ENCODE measurements at places on chromosomes 1 and 21.

DNA sequence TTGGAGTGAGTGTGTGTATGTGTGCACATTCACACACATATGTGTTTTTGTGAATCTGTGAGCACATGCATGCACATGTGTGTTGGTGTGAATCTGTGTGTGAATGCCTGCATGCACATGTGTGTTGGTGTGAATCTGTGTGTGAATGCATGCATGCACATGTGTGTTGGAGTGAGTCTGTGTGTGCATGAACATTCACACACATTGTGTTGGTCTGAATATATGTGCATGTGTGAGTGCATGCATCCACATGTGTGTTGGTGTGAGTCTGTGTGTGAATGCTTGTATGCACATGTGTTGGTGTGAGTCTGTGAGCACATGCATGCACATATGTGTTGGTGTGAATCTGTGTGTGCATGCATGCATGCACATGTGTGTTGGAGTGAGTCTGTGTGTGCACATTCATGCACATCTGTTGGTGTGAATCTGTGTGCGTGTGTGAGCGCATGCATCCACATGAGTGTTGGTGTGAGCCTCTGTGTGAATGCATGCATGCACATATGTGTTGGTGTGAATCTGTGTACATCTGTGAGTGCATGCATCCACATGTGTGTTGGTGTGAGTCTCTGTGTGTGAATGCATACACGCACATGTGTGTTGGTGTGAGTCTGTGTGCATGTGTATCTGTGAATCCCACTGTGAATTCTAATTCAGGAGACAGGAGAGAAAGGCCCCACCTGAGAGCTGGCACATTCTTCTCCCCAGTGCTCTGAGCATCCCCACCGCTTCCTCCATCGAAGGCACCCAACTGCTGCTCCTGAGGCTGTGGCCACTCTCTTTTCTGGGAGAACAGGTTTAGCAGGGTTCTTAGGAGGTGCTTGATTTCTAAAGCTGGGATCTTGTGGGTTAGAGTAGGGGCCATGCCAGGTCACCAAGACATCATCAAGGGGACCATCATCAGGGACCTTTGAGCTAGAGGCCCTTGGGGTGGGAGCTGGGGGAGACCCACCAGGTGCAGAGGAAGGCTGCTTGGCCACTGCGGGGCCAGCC lies 117.5 kb upstream of the ARHGEF16 start:
- DNase-seq: no peak

GRCh38 chr1:19676438-19676922 lies 11.8 kb downstream of the HTR6 start:
- DNase-seq: no peak

- DNase-seq: no peak
Measured at GRCh38 chr1:9573723-9574122, 15.0 kb upstream of the TMEM201 start.

DNA sequence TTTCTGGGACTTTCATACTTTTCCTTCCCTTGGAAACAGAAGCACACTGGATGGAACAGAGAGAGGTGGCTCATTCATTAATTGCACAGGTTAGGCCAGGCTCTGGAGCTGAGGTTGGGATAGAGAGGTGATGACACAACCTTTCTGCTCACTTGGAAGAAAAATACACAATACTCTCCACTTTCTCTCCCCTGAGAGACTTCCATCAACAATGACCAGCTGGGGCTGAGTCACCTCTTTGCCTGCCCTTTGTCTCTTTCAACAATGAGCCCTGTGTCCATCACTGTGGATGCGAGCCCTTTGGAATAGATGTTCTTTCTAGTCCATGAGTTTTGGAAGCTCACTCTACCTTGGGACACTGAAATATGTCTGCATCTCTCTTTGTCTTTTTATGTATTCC lies 43.1 kb downstream of the ATP2B4 start:
- no peak for DNase-seq

DNA sequence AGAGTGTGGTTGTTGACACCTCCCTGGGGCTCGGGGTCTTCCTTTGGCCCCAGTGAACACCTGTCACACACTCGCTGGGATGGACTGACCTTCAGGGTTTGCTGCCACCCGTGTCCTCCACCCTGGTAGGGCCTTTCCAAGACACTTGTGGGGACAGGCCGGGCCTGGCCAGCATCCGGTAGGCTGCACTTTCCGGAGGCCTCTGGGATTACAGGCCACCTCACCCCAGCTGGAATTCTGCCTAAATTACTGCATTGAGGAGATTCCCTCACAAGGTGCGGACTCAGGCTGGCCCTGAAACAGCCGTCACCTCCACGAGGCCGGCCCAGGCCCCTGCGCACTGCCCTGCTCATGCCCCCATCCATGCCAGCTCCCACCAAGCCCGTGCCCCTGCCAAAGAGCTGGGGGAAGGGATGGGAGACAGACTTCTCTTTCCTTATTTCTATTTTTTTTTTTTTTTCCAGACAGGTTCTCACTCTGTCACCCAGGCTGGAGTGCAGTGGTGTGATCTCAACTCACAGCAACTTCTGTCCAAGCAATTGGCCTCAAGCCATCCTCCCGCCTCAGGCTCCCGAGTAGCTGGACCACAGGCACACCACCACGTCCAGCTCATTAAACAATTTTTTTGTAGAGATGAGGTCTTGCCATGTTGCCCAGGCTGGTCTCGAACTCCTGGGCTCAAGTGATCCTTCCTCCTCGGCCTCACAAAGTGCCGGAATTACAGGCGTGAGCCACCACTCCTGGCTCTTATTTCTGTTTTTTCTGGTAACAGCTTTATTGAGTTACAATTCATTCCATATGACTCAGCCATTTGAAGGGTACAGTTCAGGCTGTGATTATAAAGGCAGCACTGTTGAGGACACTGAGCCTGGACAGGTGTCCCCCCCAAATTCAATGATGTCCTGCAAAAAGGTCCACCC lies 11.3 kb downstream of the CSTB start:
- no peak for DNase-seq

GRCh38 chr1:63731117-63732043 lies 42.4 kb upstream of the ROR1 start:
- DNase-seq: no peak

GRCh38 chr1:183761871-183762270 lies 43.0 kb upstream of the RGL1 start:
- DNase-seq: no peak

DNA sequence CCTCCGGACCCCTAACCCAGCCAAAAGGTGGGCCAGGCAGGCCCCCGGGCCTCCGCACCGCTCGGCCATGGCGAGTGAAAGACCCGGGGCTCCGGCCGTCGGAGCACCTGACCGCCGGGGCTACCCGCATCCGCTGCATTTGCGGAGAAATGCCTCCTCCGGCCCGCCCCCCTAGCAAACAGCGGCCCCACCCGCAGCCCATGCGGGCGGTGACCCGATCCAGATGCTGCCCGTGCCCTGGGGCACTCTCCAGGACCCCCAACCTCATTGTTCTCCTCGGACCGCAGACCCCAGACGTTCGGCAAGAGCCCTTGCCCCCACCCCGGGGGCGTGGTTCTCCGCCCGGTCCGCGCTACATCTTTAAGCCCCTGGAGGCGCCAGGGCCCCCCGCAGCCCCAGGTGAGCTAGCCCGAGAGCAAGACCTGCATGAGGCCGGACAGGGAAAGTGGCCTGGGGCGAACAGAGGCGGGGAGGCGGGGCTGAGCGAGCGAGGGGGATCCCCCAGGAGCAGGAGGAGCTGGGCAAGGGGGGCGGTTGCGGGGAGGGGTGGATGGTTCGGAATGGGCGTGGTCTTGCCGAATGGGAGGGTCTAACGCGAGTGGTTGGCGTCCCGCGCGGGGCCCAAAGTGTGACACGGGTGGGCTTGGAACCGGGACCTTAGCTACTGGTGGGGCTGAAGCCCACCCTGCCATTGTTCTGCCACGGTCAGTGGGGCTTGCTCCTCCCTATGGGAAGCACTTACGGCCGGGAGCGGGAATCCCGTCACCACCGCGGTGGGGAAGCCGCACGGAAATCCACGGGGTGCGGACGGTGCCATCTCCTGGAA lies 6.3 kb upstream of the CRYBG2 start:
- DNase-seq: peak; percentile 23

GRCh38 chr1:212438831-212439237 lies 6.1 kb downstream of the NENF start:
- no peak for DNase-seq

- no peak for DNase-seq
Measured at GRCh38 chr1:169712309-169712631, 850 bp upstream of the SELL start.

DNA sequence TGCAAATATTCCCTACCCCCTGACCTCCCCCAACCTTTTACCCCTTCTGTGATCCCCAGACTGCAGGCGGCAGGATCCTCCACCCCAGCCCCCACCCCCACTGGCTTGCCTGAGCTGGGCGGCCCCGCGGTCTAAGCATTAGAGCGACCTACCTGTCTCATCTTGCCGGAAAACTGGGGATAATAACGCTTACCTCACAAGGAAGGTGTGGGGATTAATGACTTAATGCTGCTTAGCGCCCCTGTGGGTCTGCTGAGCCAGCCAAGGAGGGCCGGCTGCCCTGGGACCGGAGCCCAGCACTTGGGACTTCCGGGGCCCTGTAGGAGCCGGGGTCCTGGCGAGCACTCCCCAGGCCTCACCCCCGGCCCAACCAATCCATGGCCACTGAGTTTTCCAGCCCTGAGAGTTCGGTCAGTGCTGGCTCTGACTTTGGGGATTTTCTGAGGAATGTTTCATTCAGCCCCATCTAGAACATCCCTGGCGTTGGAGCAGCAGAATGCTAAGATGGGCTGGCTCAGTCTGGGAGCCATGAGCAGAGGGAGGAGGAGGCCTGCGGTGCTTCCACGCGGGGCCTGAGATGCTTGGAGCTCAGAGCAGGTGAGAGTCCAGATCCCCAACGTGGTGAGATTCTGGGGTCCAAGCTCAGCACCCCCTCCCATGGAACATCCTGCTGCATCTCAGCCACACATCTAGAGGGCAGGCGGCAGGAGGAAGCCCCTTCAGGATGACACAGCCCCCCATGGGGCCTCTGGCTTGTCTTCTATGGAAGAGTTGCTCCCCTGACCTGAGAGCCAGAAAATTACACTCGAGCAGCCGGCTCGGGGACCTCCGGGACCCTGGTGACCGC lies 97.9 kb downstream of the RIPK4 start:
- DNase-seq: no peak

GRCh38 chr1:75861831-75862230 lies 65.1 kb downstream of the MSH4 start:
- no peak for DNase-seq

DNA sequence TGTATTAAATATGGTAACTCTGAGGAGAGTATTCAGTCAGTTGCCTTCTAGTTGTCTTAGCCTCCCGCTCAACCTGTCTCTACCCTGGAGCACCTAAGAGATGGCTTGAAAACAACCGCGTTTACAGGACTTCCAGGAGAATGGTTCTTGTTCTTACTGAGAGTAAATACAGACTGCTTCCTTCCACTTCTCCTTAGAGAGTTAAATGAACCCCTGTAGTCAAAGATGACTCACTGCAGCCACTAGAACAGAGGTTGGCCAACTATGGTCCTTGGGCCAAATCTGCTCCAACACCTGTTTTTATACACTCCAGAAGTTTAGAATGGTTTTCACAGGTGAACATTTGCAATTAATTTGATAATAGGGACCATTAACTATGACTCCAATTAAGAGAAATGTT lies 60.1 kb upstream of the ASB17 start:
- no peak for DNase-seq

DNA sequence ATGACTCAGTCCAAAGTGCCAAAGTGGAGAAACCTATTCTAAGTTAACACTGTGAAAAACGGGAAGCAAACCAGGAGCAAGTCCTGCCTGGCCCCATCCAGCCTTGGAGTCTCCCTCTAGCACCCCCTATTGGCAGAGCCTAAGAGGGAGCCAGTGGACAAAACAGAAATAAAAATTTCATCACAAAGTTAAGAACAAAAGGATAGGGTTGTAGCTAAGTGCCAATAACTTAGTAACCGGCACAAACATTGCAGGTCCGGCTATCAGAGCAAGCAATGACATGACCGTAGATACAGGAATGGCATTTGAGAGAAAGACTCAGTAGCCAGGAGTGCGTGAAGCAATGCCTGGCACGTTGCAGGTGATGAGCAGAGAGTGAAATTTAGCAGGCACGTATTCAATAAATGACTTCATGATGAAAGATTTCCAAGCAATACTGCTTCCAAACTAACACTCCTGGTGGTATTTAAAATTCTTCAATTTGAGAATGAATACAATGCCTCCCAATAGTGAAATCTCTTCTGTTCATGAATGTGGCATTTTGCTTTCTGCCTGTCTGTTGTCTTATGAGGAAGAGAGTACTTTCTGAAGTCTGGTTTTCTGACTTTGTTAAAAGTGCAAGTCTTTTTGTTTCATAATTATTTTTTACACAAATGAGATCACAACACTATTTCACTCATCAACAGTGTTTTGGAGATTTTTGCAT lies 391.0 kb downstream of the OMA1 start:
- no peak for DNase-seq

DNA sequence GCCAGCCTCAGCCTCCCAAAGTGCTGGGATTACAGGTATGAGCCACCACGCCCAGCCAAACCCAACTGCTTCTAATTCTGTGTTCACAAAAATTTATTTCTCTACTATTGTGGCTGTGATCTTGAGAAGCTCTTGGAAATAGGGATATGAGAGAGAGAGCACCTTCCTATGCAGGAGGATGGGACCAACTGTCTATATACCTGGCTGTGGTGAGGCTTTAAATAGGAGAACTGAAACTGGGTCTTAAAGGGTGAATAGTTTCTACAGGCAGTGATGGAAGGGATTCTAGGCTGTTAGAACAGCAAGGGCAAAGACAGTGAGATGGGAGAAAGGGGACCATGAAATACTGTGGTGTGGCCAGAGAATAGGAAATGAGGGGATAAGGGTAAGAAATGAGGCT lies 8.3 kb upstream of the PTCH2 start:
- no peak for DNase-seq

- no peak for DNase-seq
Measured at GRCh38 chr1:157098519-157098918, 1.1 kb downstream of the ETV3L start.

DNA sequence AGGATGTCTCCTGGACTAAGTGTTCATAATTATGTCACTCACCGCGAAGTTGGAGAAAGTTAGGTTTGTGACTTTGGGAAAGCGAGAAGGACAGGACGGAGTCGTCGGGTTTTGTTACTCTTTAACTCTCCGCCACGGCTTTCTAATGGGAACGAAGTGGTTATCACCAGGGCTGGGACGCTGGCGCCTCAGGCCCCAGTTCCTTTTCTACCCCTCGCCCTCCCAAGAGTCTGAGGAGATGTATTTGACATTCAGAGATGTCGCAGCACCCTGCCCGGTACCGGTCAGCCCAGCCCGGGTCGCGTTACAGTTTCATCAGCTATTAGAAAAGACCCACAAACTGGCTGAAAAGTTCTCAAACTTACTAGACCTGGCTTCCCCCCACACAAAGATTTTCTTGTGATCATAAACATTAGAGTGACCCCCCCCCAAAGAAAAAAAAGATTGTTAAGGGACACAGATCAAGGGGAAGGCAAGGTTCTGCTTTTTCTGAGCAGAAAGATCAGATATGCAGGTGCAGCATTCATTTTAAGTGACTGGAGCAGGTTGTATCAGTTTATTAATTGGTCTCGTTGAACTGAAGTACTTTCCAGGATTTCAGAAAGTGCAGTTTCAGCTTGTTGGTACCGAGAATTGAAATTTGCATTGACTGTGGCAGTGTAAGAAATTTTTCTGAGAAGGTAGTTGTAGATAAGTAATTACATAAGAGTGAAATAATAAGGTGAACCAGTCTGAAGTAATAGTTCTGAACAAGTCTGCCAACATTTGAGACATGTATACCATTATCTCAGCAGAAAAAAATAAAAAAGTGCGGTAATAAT lies 859 bp upstream of the ZBTB18 start:
- no peak for DNase-seq
